H1 (cell line): ENCODE measurements at places on chromosomes 2 and 18. TPM values are rescaled to one million over a fixed set of nuclear protein-coding genes. Genes with fewer than 3 reads are reported as not detected.

- DNase-seq = no peak
Observed at GRCh38 chr2:49110571-49110970, 43.7 kb downstream of the FSHR start.

GRCh38 chr2:240705204-240705791, 13.6 kb downstream of the AQP12A start:
- DNase-seq = no peak

GRCh38 chr2:218732761-218733158, 22.1 kb downstream of the TTLL4 start:
- DNase-seq = no peak

DNA sequence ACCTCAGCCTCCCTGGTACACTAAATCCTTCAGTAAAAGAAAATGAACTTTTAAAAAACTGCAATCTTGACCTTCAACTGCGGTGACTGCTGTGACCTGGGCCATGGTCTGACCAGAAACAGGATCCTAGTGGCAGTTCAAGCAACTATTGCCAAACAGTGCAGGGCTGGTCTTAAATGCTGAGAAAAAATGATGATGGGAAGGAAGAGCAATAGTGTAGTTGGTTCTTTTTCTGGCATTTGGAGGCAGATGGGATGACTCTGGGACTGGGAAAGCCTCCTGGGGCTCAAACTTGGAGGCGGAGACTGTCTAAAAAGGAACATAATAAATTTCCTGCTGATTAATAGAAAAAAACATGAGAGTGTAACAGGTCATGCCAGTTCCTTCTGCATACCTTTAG, 45.4 kb downstream of the CHN1 start:
- DNase-seq = no peak

- no peak for DNase-seq
Observed at GRCh38 chr2:235706506-235706905, 212.7 kb downstream of the AGAP1 start.

GRCh38 chr2:51335087-51336058, 303.4 kb upstream of the NRXN1 start:
- DNase-seq = no peak

GRCh38 chr18:31931886-31932240, 11.1 kb downstream of the TRAPPC8 start:
- no peak for DNase-seq

- DNase-seq = no peak
Observed at GRCh38 chr2:25034081-25034480, 7.8 kb upstream of the EFR3B start.

The TXNDC2 gene
- 0.09 TPM in 1 of 2 replicates, not detected in the other for total RNA-seq

The NOSTRIN gene
- total RNA-seq = not detected in 2 replicates

The C2orf72 gene
- 0.71 and 1.1 TPM in 2 replicates for total RNA-seq
